ENCODE measurements at places on chromosomes 7 and 10.

DNA sequence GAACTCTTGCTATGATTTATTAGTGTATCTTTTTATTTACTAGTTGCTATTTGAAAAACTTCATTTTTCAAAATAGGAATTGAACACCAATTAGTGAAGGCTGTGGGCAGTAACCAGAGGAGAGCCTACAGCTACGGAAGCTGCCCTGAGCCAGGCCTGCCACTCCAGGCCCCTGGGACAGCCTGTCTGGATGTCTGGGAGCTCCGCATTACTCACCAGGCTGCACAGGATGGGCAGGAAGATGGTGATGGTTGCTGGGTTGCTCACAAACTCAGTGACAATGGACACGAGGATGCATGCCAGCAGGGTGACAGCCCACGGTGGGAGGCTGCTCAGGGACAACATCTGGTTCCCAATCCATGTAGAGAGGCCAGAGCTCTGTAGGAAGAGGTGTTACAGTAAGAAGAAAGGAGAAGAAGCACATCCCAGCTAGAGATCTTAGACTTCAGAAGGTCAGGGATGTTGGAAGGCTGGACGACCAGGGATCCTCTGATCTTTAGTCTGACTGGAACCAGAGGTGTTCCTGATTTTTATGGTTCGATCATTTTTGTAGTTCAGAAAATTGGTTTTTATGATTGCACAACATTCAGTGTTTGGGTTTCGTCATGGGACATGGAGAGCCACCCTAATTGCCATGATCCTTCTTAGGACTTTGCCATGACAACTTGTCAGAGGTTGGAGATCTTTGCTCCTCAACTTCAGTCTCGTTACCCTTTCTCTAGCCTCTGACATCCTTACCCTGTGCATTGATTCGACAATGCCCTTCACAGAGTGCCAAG lies 23.2 kb downstream of the STMP1 start:
- no peak for DNase-seq

DNA sequence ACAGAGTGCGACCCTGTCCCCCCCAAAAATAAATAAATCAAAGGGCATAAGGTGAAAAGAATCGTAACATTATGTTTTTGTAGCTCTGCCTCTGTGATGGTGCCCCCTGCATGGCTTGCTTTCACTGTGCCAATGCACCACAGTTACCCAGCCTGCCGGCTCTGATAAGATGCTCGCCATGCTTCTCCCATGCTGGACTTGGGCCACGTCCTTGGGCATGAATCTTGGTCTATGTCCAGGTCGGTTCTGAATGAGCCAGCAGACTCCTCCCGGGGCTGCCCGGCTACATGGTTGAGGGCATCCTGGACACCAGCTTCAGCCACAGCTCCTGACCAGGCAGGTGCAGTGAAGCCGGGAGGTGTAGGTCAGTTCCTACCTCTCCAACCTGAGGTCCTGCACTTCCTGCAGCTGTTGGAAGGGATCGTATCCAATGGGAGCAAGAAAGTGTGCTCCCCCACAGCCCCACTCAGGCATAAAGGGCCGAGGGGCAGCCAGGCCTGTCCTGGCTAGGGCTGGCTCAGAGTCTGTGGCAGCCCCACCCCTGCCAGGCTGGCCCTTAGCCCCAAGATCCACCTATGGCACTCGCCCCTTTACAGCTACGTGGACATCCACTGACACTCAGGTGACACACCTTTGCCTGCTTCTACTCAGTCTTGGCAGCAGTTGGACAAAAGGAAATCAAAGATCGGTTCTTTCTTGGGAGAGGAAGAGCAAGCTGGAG lies 34.1 kb downstream of the CHST3 start:
- no peak for DNase-seq

GRCh38 chr7:155206318-155207020 lies 91.2 kb upstream of the INSIG1 start:
- no peak for DNase-seq

DNA sequence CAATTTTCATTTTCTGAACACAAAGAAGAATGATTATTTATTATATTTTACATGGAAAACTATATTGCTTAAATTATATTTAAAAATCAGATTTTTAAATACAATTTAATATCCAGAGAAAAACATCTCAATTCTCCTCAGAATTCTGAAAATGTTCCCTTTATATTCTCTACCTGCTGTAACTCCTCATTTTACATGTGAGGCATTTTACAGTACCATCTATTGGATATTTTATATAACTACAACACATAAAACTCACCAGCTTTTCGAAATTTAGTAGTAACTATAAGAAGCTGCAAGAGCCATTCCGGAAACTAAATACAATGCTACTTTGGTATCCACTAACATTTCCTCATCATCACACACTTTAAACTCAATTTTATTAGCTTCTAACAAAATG lies 264.6 kb downstream of the DGKB start:
- DNase-seq: no peak

- no peak for DNase-seq
Measured at GRCh38 chr10:42961796-42962109, 115.1 kb upstream of the RET start.

GRCh38 chr7:10688544-10688943 lies 285.1 kb upstream of the PHF14 start:
- DNase-seq: no peak

DNA sequence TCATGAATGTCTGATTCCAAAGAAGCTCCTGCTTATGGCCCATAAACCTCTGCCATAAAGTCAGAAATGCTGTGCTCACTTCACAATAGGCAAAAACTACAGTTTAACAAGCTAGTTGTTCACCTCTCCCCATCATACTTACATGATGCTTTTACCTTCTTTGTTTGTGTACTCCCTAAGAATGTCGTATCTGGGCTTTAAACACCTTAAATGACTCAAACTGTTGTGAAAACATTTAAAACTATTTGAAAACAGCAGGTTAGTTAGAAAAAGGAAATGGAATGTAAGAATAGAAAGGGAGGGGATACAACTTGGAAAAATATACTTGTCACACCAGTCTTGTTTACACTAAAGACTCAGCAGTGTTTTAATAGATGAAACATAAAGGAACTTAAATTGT lies 128.2 kb upstream of the AGR3 start:
- no peak for DNase-seq

GRCh38 chr7:107915541-107915940 lies 24.6 kb downstream of the DLD start:
- DNase-seq: no peak

DNA sequence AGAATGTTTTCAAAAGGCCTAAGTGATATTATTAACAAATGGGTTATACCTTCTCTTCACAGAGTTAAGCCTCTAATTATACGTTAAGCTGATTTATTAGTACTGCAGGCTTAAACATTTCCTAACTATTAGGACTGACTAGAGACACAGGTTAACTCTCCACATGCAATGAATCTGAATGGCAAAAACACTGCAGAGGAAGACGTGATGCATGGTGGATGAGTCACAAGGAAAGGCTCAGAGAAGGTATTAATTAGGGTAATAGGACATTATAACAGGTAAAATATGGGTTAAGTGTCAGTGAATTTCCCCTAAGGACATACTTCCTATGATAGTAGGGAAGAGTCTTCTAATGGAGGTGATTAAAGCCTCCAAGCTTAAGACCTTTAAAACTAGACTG lies 24.7 kb upstream of the SEM1 start:
- no peak for DNase-seq

DNA sequence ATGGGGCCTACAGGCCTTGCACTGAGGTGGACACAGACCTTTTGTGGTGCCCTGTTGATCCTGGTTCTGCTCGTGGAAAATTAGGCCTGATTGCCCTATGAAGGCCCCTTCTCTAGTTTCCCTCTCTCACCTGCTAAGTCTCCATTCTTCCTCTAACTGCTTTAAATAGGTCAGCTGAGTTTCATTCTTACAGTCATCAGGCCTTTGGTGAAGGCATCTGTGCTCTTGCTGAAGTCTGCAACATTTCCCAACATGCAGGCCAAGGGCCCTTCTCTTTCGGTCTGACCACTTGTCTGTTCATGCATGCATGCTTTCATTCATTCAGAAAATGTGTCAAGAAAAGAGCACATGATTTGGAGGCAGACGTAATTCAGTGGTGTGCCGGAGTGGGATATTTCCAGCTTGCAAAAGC lies 244.0 kb downstream of the BUB3 start:
- no peak for DNase-seq

GRCh38 chr7:95974108-95974507 lies 201.8 kb downstream of the DYNC1I1 start:
- no peak for DNase-seq

GRCh38 chr10:132685101-132685891 lies 100.7 kb downstream of the NKX6-2 start:
- DNase-seq: no peak

GRCh38 chr7:77680266-77680665 lies 16.0 kb upstream of the RSBN1L start:
- DNase-seq: no peak

GRCh38 chr10:131155876-131156230 lies 155.7 kb downstream of the TCERG1L start:
- no peak for DNase-seq

DNA sequence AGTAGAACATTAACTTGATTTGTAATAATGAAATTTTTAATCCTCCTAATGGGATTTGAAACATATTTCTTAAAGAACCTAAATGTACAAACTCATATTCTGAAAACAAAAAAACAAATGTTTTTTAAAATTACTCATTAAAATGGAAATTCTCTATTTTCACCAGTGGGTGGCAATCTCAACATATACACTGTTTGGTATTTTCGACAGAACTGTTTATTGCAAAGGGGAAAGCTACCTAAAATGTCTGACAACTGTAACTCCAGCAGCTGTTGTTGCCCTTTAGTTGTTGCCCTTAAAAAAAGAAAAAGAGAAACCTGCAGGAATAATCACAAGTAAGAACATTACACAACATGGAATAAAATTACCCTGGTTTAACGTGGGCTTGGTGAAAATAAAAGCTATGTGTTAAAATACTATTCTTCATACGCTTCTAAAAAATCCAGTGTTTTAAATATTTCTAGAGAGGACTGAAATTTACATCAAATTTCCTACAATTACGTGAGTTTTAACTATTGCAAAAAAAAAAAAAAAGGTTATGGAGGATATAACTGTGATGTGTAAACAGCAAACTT lies 54.5 kb downstream of the COL1A2 start:
- DNase-seq: peak; percentile 45

DNA sequence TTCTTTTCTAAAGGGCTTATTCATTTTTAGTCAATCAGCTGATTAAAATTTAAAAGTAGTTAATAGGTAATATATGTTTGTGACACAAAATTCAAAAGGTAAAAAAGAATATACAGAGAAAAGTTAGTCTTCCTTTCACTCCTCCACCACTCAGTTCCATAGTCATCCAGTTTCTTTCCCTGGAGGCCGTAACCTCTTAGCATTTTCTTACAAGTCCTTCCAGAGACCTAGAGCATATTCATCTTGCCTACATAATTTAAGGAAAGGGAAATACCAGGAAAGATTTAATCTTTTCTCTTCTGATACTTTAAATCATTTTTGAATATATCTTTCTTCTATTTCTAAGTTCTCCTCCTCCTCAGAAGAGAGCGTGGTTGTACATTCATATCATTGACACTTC lies 10.1 kb downstream of the GBF1 start:
- DNase-seq: no peak

DNA sequence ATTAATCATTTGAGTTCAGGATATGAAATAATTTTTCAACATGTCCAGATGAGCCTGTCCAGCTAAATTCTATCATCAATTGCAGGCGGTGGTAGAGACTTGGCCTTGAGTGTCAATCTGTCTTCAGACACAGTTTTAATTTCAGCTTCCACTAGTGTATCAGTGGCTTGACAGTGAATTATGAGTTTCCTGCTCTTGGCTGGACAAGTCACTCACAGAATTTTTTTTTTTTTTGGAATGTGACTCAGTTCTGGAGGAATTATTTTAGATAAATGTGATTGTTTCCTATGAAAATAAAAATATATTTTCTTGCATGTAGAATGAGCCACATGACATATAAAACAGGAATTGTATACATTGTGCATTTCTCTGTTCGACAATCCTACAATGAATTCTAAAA lies 319.9 kb upstream of the AKR1E2 start:
- DNase-seq: no peak

- DNase-seq: no peak
Measured at GRCh38 chr7:22386865-22387264, 29.9 kb upstream of the RAPGEF5 start.

- no peak for DNase-seq
Measured at GRCh38 chr10:86262688-86263181, 103.9 kb downstream of the GRID1 start.

DNA sequence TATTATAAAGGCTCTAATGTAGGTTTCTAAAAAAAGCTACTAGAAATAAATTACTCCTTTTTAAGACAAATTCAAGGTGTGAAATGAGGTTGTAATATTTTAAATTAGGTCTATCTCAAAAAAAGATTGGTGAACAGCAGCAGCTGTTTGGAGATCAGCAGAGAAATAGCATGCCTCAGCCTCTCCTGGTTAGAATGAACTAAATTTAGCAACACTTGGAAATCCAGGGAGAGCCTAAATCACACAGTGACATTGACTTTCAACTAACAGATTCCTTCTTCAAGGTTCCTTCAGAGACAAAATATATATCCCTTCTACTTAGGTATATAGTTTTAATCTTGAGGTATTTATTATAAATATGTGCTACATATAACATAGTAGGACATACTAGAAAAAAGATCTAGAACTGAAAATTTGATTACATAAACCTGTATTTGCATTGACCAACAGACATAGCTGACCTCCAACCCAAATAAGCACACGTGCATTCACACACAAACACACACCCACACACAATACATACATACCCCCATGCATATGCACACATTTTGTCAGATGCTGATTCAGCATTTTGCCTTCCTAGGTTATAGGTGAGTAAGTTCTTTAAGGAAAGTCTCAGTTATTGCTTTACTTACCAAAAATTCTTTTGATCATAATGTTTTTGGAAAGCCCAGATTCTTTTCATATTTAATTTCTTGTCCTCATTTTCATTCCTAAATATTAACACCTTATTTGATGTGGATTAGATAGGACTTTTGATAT lies 47.3 kb downstream of the DGKB start:
- DNase-seq: no peak

DNA sequence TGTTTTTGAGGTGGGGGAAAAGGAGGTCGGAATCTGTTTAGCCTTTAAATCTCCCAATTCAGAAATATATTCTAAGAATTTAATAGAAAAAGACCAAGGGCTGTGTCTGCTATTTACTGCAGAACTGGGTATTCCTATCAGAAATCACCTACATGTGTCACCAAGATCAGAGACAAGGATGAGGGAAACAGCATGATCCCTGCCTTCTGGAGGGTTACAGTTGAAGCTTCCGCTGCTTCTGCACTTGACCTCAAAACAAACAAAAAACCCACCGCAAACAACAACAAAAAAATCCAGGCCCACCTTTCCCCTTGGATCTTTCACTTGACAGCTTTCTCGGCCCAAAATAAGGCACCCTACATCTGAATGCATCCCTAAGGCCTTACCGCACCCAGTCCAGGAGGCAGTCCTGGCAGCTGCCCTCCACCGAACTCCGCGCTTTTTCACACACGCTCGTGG lies 750 bp upstream of the CDK14 start:
- no peak for DNase-seq

DNA sequence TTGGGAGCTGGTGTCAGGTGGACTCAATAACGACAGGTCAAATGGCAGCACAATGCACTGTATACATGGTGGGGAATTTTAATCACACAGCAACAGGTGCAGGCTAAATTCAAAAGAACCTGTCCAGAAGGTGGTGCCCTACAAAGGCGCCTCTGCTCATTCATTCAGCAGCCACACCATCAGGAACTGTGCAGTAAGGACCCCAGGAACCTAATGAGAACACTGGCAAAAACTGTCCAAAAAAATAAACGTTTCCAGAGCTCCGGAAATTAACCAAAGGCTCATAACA lies 21.9 kb upstream of the CRYGN start:
- DNase-seq: no peak

- no peak for DNase-seq
Measured at GRCh38 chr10:85490431-85490830, 876.2 kb downstream of the GRID1 start.
